ENCODE measurements at places on chromosomes 11 and 22. TPM values are rescaled to one million over a fixed set of nuclear protein-coding genes. Genes with fewer than 3 reads are reported as not detected.
A peak's percentile ranks its signal among the peaks of the same experiment; 100 is the strongest.

DNA sequence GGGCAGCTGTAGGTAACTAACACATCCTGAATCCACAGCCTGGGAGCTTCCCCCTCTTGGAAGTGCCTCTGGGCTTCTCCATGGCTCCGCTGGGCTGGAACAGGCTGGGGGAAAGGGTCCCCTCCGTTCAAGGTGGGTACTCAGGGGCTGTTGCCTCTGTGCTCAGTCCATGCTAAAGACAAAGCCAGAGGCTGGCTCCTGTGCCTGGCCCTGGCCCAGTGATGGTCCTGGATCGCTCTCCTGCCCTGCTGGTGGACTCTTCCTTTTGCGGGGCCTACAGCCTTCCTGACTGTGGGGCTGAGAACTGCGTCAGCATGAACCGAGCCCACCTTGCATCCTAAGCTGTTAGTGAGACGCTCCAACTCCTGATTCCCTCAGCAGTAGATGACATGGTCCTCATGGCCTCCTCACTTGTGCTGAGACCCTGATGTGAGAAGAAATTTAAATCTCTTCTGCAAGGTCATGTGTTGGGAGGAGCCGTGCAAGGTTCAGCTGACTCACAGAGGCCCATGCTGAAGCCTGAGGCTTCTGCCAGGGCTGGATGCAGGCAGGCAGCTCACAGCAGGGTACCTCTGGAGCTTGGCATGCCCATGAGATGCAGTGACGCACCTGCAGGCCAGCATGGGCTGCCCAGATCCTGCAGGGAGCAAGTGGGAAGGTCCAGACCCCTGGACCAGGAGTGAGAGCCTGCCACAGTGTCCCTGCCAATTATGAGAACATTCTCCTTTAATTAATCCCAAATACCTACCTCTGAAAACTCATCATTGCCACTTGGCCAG lies 1285.5 kb downstream of the TBC1D22A start:
- no peaks in the 10 kb centered on the region for H3K4me1 ChIP-seq
- no peak overlapping the region for H3K4me3 ChIP-seq
- H3K27me3 ChIP-seq: no peaks in the 10 kb centered on the region
- H3K36me3 ChIP-seq: no peaks in the 10 kb centered on the region
- DNase-seq: no peak
- H3K27ac ChIP-seq: no peak overlapping the region

Gene MPZL3
- total RNA-seq: 1.8 TPM

DNA sequence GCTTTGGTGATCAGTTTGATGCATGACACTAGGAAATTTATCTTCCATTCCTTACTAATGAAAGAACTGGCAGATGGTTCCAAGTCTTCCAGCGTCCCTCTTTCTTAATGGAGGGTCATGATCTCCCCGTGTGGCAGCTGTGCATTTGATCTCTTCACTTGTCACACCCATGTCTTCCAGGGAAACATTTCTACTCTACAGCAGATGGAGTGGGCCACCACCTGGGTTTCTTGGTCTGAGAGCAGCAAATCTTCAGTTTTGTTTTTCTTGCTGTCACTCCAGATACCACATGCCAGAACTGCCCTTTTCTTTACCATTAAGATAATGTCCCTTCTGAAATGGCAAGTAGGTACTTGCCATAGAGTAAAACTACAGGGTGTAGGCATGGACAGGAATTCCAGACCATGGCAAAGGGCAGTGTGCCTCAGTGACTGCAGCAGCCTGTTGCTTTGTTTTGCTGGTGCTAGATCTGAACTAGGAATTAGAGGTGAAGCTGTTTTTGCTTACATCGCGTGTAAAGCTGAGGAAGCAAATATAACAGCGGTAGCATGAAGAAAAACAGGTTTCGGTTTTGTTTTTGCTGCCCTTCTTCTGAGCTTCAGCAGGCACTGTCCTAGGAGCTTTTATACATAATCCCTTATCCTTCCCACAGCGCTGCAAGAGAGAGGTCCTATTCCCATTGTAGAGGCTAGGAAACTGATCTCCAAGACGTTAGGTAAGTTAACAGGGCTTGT lies 20.7 kb upstream of the C11orf96 start:
- H3K27me3 ChIP-seq: no peaks in the 10 kb centered on the region
- no peak for DNase-seq
- no peak overlapping the region for H3K4me3 ChIP-seq
- peaks cover 25% of the 10 kb centered on the region for H3K4me1 ChIP-seq
- peaks cover 24% of the 10 kb centered on the region for H3K36me3 ChIP-seq

DNA sequence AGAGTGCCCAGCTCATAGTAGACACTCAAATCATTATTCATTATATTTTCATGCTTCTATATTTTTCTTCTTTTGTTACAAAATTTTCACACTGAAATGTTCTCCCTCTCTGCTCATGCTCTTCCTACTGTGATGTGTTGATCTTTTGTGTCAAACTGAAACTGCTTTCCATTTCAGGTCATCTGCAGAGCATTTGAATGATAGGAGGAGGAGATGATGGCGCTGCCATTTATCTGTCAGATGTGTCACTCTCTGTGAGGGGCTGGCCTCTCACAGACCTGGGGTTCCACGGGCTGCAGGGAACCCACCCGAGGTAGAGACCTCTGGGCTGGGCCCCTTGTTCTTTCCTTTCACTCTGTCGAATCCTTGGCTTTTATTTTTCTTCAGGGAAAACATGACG lies 41.1 kb downstream of the OR10A6 start:
- H3K27ac ChIP-seq: no peak overlapping the region
- DNase-seq: no peak
- no peaks in the 10 kb centered on the region for H3K4me1 ChIP-seq
- H3K36me3 ChIP-seq: no peaks in the 10 kb centered on the region
- no peaks in the 10 kb centered on the region for H3K27me3 ChIP-seq

Gene MIOX
- not detected for total RNA-seq

Gene C11orf97
- total RNA-seq: not detected

DNA sequence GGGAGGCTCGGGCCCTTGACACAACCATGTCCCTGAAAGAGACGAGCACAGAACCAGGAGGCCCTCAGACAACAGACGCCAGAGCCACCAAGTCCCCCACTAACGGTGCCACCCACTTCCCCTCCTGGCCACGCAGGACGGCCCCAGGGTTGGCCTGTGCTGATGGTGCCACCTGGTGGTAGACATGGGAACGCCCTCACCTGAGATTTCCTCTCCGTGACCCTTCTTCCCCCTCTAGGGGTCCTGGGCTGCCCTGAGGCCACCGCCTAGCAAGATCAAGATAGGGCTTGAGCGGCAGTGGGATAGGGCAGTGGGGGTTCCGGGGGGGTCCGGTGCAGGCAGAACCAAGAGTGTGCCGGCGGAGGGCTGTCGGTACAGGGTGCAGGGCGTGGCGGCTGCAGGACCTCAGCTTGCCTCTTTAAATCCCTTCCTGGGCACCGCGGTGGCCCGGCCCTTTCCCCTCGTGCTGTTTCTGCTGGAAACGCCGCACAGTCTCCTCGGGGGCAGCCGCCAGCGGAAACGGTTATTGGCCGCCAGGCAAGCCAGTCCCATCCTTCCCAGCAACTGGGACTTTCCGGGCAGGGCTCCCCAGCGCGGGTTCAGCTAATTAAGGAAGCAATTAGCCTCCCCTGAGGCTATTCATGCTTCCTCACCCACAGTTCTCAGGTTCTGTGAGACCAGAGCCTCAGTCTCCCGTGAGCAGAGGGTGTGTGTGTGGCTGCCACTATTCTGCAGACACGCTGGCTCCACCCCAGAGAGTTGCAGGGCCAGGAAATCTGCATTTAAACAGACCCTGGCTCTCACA lies 5.5 kb upstream of the NFAM1 start:
- peak; percentile 79 for DNase-seq
- H3K4me3 ChIP-seq: peak overlapping the region; percentile 29
- H3K27me3 ChIP-seq: no peaks in the 10 kb centered on the region
- peaks cover 3% of the 10 kb centered on the region for H3K4me1 ChIP-seq
- H3K27ac ChIP-seq: no peak overlapping the region
- no peaks in the 10 kb centered on the region for H3K36me3 ChIP-seq

GRCh38 chr11:33514079-33514925 lies 186.3 kb downstream of the C11orf91 start:
- H3K4me3 ChIP-seq: no peak overlapping the region
- H3K36me3 ChIP-seq: no peaks in the 10 kb centered on the region
- H3K27ac ChIP-seq: no peak overlapping the region
- no peak for DNase-seq

Gene HOATZ
- total RNA-seq: not detected

- H3K36me3 ChIP-seq: no peaks in the 10 kb centered on the region
- H3K27me3 ChIP-seq: no peaks in the 10 kb centered on the region
- no peak for DNase-seq
- no peak overlapping the region for H3K27ac ChIP-seq
Measured at GRCh38 chr11:1513326-1514296, 27.0 kb upstream of the MOB2 start.

GRCh38 chr11:79308429-79308828 lies 132.4 kb downstream of the TENM4 start:
- no peaks in the 10 kb centered on the region for H3K36me3 ChIP-seq
- H3K27me3 ChIP-seq: no peaks in the 10 kb centered on the region
- no peak overlapping the region for H3K4me3 ChIP-seq
- no peak overlapping the region for H3K27ac ChIP-seq
- DNase-seq: no peak
- no peaks in the 10 kb centered on the region for H3K4me1 ChIP-seq

Gene MISFA
- 6.3 TPM for total RNA-seq

DNA sequence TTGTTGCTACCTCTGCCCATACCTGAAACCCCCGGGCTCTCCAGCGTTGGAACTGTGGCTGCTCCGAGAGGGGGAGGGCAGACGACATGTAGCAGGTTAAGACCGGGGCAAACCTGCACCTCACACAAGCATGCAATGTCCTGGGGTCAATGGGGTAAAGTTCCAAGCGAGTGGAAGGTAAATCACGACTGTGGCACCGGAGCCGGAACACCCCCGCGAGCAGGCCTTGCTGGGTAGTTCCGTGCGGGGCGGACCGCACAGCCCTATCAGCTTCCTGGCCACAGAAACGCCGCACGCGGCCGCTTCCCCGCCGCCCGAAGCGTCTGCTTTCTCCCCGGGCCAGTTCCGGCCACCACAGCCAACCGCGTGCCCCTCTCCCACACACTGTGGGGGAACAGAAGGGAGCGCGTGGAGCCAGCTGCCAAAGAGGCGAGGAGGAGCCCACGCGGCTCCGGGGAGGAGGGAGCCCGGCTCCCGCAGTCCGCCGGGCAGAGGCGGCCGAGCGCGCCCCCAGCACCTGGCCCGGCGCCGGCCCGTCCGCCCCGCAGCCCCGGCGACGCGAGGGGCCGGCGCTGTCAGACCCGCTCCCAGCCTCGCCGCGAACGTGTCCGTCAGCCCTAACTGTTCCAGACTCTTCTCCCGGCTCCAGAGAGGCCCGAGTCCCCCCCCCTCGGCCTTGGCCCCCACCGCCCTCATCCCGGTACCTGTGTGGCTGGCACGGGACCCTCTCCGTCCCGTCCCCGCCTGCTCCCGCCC lies 1.6 kb downstream of the SPTBN2 start:
- peak; percentile 85 for DNase-seq
- peaks cover 34% of the 10 kb centered on the region for H3K4me1 ChIP-seq
- H3K27me3 ChIP-seq: no peaks in the 10 kb centered on the region
- peak overlapping the region; percentile 75 for H3K27ac ChIP-seq

- H3K4me1 ChIP-seq: no peaks in the 10 kb centered on the region
- H3K4me3 ChIP-seq: no peak overlapping the region
- H3K27ac ChIP-seq: no peak overlapping the region
- peaks cover 13% of the 10 kb centered on the region for H3K27me3 ChIP-seq
- no peaks in the 10 kb centered on the region for H3K36me3 ChIP-seq
Measured at GRCh38 chr22:36900880-36901279, 12.5 kb upstream of the CSF2RB start.

DNA sequence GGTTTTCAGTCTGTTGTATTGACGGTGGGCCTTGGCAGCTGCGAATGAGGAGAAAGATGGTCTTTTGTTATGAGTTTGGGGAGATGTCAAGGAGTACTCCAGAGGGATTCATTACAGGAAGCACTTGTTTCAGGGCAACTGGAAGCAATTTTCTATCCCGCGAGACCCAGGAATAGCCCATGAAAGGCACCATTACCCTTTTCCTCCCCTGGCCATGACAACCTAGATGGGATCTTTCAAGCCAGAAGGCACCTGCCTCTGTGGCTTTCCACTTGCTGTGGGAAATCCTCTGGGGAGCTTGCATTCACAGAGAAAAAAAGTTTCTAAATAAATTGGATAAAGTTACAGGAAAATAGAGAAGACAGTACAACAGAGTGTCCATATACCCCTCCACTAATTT lies 2.7 kb downstream of the ZNF215 start:
- H3K27me3 ChIP-seq: no peaks in the 10 kb centered on the region
- no peak for DNase-seq
- H3K4me1 ChIP-seq: no peaks in the 10 kb centered on the region

Gene UCP3
- total RNA-seq: 0.53 TPM

DNA sequence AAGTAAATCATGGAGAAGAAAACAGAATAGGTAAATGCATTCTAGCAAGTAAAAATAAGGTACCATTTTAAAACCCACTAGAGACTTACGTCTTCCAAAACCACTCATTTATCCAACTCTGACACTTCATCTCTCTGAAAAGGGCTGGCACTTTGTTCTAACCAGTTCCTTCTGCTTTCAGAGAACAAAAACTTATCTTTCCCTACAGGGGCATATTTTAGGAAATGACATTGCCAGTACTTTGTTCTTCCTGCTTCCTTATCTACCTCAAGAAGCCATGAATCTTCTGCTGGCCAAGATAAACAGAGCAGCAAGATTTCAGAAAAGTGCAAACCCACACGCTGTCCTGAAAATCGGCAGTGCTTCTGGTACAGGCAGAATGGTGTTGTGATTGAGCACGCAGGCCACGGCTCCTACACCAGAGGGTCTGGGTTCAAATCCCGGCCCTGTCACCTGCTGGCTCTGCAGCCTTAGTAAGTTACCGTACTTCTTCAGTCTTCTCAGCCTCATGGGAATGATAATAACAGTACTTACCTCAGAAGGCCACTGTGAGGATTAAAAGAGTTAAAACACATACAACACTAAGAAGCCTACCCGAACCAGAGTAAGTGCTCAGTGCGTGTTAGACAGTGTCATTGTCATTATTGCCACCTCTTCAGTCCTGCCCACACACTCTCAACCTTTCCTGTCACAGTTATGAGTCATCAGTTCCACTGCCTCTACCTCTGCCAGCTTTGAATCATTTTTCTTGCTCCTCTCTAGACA lies 11.0 kb downstream of the MPZL3 start:
- H3K27me3 ChIP-seq: no peaks in the 10 kb centered on the region
- H3K27ac ChIP-seq: peak overlapping the region; percentile 58
- no peak overlapping the region for H3K4me3 ChIP-seq
- H3K4me1 ChIP-seq: peaks cover 3% of the 10 kb centered on the region
- DNase-seq: peak; percentile 77

Gene MUC6
- not detected for total RNA-seq
